ENCODE measurements at places on chromosomes 4 and X.

GRCh38 chr4:189162888-189163287, 777.8 kb upstream of the FRG1 start:
- DNase-seq: no peak

DNA sequence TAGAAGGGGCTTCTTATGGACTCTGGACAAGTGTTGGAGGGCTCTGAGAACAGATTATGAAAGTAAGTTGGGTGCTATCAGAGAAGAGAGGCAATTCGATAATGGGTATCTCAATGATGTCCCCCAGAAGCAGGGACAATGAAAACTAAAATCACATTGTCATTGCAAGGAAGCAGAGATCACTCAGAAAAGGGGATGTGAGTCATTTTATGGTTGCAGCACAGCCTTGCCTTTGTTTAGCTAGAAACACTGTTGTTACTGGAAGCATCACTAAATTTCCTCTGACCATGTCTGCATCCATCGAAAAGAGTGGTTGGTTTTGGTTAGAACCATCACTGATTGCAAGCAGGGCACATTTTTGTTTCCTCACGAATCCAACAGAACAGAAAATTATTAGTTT, 246.8 kb upstream of the NWD2 start:
- no peak for DNase-seq

DNA sequence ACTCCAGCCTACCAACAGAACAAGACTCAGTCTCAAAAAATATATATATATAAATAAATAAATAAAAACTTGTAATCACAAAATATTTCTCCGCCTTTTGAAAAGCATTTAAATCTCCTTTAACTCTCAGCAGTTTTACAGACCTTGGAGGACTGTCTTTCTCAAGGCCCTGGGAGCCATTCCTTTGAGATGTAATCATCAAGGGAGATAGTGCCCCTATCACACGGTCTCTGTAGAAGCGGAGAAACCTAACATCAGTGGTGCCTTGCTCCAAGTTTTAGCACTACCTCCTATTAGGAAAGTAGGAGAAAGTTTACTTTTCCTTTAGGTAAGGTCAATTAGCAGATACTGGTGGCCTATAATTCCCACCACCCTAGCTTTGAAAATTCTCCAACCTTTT, 58.5 kb downstream of the ANTXR2 start:
- no peak for DNase-seq

DNA sequence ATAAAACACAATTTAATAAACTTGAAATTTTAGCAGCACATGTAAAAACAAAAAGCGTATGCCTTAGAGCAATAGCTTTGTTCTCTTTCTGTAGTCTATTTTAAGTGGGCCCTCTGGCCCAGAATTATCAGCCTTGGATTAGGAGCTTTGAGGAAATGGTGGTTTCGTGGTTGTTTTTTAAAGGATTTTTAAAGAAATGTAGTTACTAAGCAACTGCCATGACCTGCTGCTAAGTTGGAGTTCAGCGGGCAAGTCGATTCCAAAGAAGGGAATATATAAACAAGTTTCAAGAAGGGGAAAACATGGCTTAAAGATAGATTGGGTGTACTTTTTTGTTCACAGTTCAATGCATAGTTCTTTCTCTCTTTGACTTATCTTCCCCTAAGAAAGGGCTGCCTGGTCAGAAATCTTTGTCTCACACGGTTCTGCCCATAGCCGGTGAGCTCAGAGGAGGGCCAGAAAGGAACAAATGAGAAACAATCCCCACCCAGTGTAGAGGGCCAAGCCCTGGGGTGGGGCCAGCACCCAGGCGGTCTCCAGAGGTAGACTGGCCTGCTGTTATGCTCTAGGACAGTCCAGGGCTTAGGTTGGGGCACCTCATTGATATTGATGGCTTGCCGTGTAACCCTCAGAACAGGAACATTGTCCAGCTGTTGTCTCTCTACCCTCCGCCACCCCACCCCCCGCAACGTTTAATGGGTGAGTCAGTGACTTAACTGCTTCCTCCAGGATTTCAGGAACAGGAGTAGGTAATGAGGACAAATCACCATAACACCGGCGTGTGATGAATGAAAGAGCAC, 32.5 kb downstream of the DLG3 start:
- DNase-seq: no peak

GRCh38 chr4:140743194-140743931, 12.8 kb downstream of the TBC1D9 start:
- DNase-seq: no peak

DNA sequence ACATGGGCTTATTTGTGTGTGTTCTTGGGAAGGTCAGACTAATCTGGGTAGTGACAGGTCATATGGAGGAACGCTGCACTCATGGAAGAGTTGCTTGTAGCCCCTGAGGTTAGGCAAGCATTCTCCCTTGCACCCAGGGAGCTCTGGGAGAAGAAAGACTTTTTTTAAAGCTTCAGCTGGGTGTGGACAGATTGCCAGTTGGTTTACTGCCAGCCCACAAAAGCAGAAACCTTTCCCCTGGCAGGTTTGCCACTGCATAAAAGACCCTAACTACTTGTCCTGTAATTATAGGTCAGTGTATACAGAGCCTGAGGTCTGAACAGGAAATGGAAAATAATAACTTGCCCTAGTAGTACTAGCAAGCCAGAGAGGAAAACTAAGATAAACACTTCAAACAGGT, 7.4 kb upstream of the NFKB1 start:
- no peak for DNase-seq

GRCh38 chr4:38190717-38191178, 230.6 kb downstream of the PTTG2 start:
- DNase-seq: no peak

DNA sequence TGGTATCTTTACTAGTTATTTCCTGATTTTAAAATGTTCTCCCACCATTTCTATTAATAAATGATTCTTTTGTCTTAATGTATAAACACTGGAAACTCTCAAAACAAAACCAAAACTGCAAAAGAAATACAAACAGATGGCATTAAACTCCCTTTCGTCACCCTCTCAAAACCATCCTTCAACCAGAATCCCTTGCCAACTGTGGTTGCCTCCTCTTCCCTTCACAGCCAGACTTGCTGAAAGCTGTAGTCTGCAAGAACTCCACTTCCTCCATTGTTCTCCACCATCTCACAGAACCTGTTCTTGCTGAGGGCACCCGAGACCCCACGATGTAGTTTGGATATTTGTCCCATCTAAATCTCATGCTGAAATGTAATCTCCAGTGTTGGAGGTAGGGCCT, 96.5 kb downstream of the WWC2 start:
- no peak for DNase-seq

- no peak for DNase-seq
Measured at GRCh38 chr4:44583393-44583792, 68.0 kb downstream of the YIPF7 start.

DNA sequence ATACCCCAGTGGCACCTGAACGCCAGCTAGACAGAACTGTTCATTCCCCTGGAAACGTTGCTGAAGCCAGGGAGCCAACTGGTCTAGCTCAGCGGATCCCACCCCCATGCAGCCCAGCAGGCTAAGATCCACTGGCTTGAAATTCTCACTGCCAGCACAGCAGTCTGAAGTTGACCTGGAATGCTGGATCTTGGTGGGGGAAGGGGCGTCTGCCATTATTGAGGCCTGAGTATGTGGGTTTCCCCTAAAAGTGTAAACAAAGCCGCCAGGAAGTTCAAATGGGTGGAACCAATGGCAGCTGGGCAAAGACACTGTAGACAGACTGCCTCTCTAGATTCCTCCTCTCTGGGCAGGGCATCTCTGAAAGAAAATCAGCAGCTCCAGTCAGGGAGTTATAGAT, 213.0 kb downstream of the NKX6-1 start:
- no peak for DNase-seq

DNA sequence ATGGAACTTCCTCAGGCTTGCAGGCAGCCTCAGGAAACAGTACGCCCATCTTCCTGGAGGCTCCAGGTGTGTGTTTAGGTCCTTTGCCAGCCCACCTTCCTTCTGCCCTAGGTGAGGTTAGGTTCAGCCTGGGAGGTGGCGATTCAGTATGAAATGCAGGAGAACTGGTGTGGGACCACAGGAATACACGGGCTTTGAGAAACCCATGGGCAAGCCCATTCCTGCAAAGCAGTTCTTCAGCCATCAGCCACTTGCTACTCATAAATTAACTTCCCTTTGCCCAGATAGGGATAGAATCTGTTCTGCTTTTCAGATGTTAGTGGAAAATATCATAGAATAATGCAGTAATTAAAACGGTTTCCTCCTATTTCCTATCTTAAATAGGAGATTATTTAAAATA, 32.2 kb downstream of the TBC1D14 start:
- no peak for DNase-seq

DNA sequence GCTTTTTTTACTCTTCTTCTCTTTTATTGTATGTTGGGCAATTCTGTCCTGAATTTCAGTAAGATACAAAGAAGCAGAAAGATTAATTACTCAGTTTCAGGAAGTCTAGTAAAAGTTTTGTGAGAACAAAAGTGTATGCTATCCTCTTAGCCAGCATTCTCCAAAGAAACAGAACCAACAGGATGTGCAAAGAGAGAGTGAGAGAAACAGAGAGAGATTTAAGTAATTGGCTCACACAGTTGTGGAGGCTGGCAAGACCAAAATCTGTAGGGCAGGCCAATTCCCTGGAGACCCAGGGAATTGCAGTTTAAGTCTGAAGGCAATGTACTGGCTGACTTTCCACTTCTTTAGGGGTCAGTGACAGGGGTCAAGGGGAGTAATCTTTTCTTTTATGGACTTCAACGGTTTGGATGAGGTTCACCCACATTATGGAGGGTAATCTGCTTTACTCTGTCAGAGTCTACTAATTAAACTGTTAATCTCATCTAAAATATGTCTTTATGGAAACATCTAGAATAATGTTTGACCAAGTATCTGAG, 59.2 kb upstream of the SLC39A8 start:
- DNase-seq: no peak

GRCh38 chrX:9676738-9677097, 88.9 kb downstream of the GPR143 start:
- no peak for DNase-seq

DNA sequence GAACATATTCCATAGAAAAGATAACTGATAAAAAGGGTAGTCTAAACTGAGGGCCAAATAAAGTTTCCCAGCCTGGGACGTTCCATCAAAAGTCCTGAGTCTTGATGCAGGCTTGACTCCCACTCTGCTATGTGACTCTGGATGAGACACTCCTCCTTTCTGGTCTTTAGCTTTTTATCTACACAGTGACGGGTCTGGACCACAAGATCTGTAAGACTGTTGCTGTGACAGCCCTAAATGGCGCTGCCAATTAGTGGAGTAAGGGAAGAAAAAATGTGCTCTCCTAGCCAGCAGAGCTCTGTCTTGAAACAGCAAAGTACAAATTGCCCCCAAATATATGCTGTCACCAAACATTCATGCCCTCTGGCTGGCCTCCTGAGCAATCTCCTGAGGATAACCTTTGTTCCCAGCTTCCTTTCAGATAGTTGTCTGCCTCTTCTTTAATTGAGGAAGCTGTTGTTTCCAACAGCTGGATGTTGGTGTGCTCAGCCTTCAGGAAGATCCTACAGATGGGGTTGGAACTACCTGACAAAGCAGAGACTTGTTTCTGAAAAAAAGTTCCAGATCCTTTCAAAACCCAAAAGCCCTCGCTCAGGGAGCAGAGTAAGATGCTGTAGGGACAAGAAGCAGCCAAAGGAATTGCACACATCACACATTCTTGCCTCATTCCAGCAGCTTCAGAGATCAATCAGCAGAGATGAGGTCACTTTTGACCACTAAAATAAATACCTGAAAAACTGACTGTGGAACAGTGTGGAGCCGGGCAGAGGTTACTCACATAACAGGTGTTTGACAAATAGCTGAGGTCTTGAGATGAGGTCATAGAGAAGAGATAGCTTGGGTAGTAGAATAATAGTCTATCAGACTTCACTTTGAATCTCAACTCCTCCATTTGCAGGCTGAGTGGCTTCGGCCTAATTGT, 383.4 kb upstream of the FGF13 start:
- DNase-seq: no peak

DNA sequence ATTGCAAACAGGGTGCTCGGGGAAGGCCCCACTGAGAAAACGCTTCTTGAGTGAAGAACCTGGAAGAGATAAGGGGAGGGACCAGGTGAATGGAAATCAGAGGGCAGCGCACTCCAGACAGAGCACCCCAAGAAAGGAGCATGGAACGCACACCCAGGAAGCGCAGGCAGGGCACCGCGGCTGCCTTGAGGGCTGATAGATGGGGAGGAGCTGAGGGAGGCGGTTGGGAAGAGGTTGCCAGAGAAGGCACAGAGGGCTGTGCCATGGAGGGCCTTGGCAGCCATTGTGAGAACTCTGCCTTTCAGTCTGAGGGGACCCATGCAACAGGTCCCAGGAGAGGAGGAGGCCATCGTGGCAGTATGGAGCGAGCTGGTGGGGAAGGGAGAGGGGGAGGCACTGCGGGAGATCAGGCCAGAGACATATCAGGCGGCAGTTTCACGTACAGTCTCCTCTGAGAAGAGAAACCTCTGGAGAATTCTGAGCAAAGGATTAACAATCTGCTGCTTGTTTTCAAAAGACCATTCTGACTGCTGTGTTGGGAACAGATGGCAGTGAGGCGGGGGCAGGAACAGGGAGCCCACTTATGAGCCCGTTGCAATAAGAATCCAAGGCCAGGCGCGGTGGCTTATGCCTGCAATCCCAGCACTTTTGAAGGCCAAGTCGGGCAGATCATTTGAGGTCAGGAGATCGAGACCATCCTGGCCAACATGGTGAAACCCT, 83.7 kb downstream of the PCYT1B start:
- DNase-seq: no peak

DNA sequence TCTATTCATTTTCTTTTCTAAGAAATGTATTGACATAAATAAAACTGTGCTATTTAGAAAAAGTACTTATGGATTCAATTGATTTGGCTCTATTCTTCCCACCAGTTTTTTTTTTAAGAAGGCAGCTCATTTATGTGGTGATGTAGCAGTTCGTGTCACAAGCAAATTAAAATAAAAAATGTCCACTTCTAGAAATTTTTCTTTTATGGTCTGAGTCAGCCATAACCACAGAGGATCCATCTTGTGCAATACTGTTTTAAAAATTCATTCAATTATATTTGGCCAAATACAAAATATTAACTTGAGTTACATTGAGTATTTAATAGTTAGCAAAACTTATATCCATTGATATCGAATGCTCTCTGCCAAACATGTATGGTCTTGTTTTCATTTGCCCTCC, 207.9 kb upstream of the FAT1 start:
- DNase-seq: no peak

GRCh38 chr4:2338754-2339457, 77.0 kb upstream of the MXD4 start:
- DNase-seq: no peak

DNA sequence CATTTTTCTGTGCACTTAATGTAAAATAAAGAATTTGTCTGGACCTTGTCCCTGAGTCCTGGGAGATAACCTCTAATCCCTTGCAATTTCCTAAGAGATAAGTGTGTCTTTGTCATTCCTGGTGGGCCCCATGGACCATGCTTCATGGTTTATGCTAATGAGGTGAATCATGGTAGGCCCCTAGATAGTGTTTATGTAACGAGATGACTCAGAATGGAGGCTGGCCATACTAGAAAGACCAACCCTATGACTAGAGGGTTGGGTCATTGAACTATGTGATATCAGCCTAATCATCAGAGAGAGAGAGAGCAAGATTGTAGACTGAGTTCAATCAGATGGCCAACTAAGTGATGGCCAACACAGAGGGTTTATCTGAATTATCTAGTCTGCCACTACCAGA, 64.2 kb upstream of the NHSL2 start:
- no peak for DNase-seq

- no peak for DNase-seq
Measured at GRCh38 chr4:150251752-150252190, 173.5 kb downstream of the DCLK2 start.

Data from activated T-cell treated with anti-CD3 and anti-CD28 coated beads for 24 hours (primary cell).